Endothelial cell of coronary artery (primary cell): ENCODE measurements at places on chromosomes 4 and X. TPM values are rescaled to one million over a fixed set of nuclear protein-coding genes. Genes with fewer than 3 reads are reported as not detected.

The HGFAC gene
- 0.47 TPM in 1 of 2 replicates, not detected in the other for total RNA-seq

The PDCL2 gene
- not detected in 2 replicates for total RNA-seq

The SYTL4 gene
- 14.2 and 17.2 TPM in 2 replicates for total RNA-seq

The FGA gene
- not detected in 2 replicates for total RNA-seq

The ITIH6 gene
- total RNA-seq: not detected in 2 replicates

The DYNLT3 gene
- total RNA-seq: 31.5 and 35.2 TPM in 2 replicates
